RWPE1 (cell line): ENCODE measurements at places on chromosomes 1 and 21.

GRCh38 chr1:196517193-196517592 is 91.0 kb downstream of the KCNT2 start:
- DNase-seq: no peak

GRCh38 chr21:17925000-17925610 is 105.9 kb upstream of the C21orf91 start:
- DNase-seq: peak; percentile 73

DNA sequence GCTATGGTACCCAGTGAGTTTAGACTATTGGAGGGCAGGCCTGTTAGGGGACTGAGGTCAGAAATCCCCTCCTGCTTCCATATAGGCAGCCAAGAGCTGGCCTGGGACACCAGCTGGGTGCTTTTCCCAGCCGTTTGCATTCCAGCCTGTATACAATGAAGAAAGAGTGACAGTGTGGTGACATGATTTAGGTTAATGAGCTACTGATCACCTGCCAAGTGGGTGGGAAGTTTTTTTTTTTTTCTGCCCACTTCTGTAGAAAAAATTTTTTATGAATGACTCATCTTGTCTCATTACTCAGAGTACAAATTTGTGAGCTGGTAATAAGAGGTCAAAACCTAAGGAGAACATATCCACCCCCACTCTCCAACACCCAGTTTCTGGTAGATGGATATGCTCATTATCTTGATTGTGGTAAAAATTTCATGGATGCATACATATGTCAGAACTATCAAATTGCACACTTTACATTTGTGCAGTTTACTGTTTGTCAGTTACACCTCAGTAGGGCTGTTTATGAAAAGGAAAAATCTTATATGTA is 16.4 kb upstream of the CGN start:
- peak; percentile 88 for DNase-seq

- DNase-seq: no peak
Observed at GRCh38 chr1:25361901-25362300, 23.8 kb downstream of the TMEM50A start.

GRCh38 chr1:30684881-30685795 is 38.2 kb downstream of the MATN1 start:
- peak; percentile 48 for DNase-seq

DNA sequence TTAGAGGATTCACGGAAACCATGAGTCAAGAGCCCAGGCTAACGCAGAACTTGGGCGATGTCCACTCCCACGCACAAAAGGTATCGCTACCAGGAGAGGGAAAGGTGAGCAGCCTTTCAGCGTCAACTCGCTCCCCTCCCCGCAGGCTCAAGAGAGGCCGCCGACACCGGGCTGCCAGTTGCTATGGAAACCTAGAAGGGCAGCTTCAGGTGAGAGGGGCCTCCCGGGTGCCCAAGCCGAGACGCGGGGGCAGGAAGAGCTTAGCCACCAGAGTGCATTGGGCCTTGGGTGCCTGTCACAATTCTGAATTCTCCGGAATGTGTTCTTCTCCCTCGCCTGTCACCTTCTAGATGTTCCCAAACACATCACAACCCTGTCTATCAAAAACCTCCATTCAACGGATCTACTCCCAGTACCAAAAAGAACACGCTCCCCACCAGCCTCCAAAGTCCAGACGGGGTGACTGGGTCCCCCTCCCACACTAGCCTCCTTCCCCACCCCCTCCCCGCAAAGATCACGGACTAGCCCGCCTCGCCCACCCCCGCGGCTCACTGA is 694 bp downstream of the MEAF6 start:
- DNase-seq: peak; percentile 30

DNA sequence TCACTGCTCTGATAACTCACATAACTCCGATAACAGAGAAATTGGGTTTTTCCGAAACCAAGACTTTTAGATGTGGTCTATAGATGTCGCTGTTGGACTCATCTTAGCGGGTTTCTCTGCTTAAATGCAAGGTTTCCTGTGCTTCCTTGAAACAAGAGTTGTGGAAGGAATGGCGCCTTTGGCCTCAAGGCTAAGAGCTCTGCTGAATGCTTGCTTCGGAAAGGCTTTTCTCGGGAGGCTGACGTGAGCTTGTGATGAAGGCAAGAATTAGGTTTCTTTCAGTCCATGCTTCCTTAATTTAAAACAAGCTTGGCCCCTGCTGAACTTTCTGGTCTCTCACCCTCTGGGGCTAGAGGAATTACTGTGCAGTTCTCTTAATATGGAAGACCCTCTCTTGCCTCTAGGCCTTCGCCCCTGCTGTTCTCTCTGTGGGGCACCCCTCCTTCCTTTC is 113.5 kb downstream of the MAP3K21 start:
- peak; percentile 63 for DNase-seq

DNA sequence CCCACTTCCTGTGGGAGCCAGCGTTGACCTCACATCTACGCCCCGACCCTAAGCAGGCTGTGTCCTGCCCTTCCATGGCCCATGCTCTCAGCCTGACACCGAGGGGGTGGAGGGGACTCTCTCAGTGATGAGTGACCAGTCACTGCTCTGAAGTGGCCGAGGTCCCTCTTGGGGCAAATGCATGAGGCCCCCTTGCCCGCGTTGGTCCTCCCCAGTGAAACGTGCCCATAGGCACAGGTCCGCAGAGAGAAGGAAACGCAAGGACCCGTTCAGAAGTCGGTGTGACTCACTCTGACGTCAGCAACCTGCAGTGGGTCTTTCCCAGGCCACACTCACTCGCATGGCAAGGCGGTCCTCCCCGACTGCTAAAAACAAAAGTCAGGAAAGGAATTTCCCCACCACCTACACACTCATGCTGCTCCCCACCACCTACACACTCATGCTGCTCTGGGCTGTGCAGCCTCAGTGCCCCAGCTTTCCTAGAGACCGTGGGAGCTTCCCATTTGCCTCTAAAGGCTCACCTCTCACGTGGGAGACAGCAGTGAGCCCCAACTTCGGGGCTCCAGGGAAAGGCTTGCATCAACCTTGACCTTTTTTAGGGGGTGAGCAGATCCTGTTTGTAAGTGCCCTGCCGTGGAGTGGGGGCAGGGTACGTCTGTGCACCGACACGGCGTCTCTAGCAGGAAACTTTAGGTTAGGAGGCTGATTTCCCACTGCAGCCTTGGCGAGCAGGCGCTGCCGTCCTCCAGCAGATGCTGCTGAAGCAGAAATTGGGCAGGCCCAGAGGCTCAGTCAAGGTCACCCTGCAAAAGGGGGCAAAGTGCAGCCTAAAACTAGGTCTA is 11.4 kb downstream of the UBASH3A start:
- DNase-seq: peak; percentile 86

DNA sequence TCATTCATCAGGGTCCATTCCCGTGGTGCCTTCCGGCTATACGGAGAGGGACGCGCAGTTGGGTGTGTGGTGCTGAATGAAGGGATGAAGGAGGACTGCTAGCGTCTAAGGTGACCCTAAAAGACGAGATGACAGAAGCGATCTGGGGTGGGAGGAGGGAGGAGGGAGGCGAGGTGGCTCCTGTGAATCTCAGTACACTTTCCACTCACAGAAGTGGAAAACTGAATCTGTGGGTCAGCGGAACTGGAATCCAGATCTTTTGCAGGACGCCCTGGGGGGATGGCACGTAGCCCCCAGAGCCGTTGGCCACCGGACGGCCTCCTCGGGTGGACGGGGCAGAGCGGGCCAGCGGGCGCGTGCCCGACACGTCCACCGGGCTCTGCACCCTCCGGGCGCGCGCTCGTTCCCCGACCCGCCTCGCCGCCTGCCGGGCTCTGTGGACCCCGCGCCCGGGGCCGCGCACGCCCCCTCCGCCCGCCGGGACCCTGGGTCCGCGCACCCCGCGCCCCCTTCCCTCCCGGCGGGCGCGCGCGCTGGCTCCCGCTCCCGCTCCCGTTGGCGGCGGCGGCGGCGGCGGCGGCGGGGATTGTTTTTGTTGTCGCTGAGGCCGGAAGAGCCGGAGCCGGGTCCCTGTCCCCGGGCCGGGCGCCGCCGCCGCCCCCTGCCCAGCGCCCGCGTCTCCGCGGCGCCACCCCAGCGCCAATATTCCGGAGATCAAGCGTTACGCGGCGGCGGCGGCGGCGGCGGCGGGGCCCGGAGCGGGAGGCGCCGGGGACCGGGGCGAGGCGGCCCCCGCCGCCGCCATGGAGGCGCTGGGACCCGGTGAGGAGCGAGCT is at the start of gene AGO4:
TSS of gene AGO4 (plus strand) at position 403 of the 836 bp plus-strand sequence. CDS start at position 804, 401 bp downstream.
- DNase-seq: peak; percentile 14

GRCh38 chr21:38784458-38785266 is 21.1 kb upstream of the ETS2 start:
- no peak for DNase-seq

DNA sequence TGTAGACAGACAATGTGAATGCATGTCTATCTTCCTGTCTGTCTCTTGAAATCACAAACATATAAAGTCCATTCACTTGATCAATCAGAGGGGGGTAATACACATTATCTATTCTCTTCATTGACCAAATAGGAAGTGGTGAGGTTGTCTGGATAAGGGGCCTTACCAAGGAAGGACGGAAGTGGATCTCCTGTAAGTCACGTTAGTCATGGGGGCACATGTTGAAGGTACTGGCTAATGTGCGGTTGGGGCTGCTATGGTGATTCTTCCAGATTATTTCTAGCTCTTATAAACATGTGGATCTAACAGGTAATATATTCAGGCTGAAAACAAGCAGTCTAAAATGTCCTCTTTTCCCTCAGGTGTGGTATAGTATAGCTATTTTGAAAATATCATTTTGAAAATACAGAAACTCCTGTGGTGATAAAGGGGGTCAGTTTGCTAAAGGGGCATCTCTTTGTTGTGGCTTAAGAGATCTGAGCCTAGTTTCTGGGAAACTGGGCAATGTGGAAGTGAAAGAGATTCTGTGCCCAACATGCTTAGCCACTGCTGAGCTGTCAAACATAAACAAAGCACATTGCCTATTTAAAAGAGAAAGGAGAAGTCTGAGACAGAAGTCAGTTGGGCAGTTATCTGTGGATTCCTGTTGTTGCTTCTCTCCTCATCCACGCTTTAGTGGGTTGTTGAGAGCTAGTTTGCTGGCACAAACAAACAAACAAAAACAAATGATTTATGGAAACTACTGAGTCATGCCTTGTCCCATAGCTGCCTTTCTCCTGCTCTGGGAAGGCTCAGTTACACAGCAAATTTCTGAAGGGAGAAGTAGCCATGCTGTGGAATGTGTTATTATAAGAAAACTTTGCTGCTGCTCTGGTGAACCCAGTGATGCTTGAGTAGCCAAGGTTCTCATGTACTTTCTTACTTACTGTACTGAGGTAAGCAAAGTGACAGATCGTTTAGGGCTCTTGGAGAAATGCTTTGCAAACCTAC is 166.9 kb downstream of the HLX start:
- no peak for DNase-seq

- no peak for DNase-seq
Observed at GRCh38 chr1:12506281-12507280, 111.4 kb downstream of the DHRS3 start.

- no peak for DNase-seq
Observed at GRCh38 chr1:60888126-60888525, 194.2 kb upstream of the NFIA start.

GRCh38 chr1:72241397-72241796 is 40.9 kb downstream of the NEGR1 start:
- peak; percentile 3 for DNase-seq

DNA sequence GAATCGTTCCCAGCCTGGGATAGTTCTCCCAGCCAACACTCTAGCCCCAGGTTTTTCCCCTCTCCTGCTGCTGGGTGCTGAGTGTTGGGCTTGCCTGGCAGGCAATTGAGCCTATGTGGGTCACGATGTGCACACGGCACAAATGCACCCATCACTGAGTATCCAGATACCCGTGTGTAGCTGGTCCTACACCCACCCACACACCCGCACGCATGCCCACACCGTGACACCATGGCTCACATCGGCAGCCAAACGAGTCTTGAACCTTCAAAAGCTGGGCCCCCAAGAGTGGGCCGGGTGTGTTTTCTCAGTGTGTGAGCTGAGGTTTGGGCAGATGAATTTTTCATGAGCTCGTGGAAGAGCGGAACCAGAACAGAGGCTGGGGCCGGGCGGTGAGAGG is 188.5 kb downstream of the GRIK3 start:
- no peak for DNase-seq

- no peak for DNase-seq
Observed at GRCh38 chr1:30371888-30372791, 351.2 kb downstream of the MATN1 start.

GRCh38 chr1:201468844-201469644 is at the start of gene PHLDA3:
TSS of gene PHLDA3 (minus strand) at chr1:201469188. CDS start at chr1:201468786, 402 bp downstream.
- peak; percentile 94 for DNase-seq

DNA sequence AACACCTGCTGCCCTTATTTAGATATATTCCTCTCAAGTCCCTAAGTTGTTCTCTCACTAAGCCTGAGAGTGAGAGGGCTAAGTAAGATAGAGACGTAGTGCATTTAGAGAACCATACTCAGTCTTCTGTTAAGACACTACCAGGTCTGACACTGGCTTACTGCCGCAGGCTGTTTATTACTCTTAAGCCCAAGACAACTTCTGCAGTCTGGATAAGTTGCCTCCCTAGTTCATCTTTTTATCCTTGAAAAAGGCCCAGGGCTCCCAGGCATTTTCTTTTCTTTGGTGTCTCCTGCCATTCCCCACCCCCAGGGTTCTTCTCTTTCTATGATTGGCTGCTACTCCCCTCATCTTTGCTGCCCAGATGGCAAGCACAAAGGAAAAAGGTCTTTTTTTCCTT is 38.7 kb downstream of the CACHD1 start:
- DNase-seq: no peak

- DNase-seq: no peak
Observed at GRCh38 chr1:26239936-26240335, 5.9 kb downstream of the CEP85 start.

DNA sequence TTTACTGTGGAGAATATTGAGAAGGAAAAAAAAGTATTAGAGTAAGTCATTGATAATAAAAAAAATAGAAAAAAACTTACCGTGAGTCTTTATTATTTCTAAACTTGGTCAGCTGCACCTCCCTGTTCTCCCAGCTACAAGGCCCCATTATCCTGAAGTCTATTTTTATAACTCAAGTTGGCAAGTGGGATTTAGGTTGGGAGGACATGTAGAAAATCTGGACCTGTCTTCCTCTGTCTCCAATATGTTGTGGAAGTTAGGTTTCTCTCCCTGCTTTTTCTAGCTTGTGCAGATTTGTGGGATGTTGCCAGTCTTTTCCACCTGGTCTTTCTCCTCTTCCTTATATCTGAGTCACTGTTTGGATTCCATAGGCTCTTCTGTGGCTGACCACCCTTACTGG is 361.4 kb downstream of the HLX start:
- no peak for DNase-seq

DNA sequence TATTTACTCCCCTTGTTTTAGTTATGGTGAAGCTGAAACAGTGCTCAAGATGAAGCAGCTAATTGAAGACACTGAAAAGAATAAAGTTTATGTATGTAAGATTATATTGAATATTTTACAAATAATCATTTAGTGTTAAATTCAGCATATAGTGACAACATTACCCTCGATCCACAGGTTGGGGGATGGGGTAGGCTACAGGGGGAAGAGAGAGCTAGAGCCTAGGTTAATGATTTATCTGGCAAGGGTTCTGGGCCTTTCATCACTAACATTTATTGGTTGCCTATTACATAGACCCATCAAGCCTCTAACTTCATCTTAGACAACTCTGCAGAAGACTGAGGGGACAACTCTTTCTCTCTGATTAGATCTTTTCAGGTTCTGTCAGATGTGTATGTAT is 21.3 kb downstream of the ZCCHC17 start:
- no peak for DNase-seq

- no peak for DNase-seq
Observed at GRCh38 chr1:53591924-53592323, 132.7 kb downstream of the DMRTB1 start.

GRCh38 chr1:224459966-224460365 is 25.4 kb upstream of the WDR26 start:
- DNase-seq: no peak
